Heart left ventricle (tissue), 16 donors: ENCODE measurements at places on chromosomes 2 and 18. TPM values are rescaled to one million over a fixed set of nuclear protein-coding genes. Genes with fewer than 3 reads are reported as not detected.

MATN3 gene
- 0.19 TPM for total RNA-seq

THOC1 gene
- total RNA-seq, result 15.1 TPM

DNA sequence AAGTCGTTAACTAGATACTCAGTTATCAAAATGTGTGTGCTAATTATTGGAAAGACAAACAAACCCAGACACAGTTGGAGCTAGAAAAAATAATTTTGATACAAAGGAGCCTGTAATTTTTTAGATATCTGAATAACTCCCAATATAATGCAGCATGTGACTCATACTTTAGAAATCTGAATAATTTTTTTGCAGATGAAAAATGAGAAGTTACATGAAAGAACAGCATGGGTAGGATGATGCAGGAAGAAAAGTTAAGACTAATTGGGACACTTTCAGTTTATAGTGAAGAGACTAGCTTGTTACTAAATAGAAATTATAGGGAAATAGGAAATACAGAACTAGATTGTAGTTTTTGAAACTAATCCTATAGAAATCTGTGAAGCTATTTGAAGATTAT lies 945.8 kb downstream of the CBLN2 start:
- no peak for DNase-seq

DNA sequence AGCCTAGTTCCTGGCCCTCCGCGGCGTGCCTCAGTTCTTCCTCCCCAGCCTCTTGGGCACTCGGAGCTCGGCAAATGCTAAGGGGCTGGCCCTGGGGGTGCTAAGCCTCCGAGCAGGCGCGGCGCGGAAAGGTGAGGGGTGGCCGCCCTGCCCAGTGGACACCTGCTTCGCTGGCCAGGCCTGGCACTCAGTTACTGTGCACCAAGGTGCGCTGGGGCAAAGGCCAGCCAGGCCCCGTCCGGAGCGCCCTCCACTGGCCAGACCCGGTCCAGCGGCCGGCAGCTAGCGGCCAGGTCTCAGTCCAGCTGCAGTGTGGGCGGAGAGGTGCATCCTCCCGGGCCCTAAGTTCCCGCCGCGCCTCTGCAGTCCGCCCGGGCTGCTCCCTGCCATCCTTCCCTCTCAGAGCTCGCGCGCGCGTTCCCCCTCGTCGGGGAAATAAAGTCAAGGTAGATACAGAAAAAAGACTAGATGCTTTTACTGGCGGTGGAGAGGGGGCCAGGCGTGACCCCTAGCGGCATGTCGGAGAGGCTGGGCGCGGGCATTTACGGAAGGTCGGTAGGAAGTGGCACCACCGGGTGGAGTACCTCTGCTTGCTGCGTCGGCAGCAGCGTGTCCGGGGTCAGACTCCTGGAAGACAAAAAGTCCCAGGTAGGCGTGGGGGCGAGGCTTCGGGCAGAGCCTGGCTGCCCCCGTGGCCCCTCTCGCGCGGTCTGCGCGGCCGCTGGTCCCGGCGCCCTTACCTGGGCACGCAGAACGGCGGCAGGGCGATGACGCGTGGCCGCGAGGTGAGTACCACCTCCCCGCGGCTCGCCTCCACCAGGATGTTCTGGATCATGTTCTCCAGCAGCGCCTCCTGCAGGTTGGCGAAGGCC lies 9.4 kb upstream of the CRYBA2 start:
- DNase-seq, result no peak

- DNase-seq, result no peak
Observed at GRCh38 chr2:205193125-205193835, 489.0 kb upstream of the NRP2 start.

DNA sequence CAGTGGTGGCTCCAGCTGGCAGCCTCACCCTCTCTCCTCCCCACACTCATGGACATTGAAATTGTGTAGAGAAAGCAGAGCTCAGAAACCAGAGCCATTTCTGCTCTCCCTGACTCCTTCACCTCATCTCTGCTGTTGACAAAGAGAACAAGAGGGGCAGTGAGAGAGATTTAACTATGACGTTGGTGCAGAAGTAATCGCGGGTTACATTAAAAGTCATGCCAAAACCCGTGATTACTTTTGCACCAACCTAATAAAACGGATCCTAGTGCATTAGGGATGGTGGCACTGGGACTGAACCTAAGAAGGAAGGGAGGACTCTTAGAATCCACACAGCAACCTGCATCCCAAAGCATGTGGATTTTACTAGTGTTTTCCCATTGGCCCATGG lies 113.3 kb upstream of the CDC42EP3 start:
- no peak for DNase-seq

DNA sequence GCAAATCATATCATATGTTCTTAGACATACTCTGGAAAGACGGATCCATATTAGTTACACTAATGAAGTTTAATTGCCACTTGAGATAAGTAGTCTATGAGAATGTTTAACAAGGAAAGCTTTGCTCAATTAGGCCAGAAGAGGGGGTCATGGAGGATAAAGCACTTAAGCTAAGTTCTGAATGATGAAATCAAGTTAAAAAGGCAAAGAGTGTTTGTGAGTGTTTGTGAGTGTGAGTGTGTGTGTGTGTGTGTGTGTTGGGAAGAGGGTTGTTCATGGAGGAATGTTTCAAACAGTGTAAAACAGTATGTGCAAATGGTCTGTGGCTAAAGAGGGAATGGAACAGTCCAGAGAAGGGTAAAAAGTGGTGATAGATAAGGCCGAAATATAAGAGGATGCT lies 360.9 kb downstream of the ERBB4 start:
- DNase-seq, result no peak

DNA sequence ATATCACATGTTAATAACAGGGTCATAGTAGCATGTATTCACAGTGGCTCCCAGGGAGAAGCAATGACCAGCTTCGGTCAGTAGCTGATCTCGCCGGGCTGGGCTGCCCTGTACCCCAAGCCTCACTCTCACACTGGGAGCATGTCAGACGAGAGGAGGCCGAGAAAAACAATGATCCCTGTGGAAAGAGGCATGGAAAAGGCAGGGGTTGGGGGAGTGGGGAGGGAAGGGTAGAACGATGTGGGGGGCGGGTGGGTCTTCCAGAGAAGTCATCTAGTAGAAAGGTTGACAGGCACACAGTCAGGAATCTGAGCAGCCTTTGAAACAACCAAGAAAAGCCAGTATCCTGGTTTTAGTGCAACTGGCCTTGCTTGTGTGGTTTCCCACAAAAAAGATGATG lies 25.4 kb downstream of the TGFA start:
- no peak for DNase-seq
